ENCODE measurements at places on chromosomes 6 and 20. TPM values are rescaled to one million over a fixed set of nuclear protein-coding genes. Genes with fewer than 3 reads are reported as not detected.

- no peak for DNase-seq
Observed at GRCh38 chr6:75600768-75601167, 912 bp upstream of the SENP6 start.

GRCh38 chr6:163183806-163184205 is 230.7 kb upstream of the QKI start:
- DNase-seq = no peak

- DNase-seq = no peak
Observed at GRCh38 chr6:83914953-83915352, 55.5 kb downstream of the CYB5R4 start.

DNA sequence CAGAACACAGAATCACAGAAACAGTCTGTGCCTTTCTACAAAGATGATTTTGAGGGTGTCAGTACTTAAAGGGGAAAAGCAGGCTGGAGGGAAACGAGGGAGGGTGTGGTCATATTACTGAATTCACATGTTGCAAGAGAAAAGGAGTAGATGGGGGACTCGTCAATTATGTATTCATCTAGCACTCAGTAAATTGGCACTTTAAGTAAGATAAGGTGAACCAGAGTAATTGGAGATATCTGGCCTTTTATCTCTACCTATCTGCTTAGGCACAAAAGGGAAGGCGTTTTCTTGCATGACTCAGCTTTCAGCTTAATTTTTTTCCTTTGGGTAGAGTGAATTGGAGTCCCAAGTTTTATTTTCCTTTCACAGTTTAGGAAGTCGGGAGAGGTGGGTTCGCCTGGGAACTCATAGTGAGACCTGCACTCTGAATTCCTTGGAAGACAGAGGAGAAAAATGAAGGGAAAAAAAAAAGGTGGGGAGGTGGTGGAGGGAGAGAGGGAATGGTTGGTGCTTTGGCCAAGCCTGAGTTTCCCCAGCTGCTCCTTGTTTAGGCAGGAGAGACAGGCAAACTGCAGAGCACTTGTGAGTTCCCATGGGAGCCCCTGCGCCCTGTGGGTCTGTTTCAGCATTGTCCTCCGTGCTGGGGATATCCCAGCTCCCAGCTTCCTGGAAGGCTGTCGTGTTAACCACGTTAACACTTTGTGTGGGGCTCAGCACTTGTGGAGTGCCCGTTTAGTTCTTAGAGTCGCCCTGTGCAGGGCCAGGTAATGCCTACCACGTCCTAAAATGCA is 19.7 kb upstream of the GTSF1L start:
- no peak for DNase-seq

DNA sequence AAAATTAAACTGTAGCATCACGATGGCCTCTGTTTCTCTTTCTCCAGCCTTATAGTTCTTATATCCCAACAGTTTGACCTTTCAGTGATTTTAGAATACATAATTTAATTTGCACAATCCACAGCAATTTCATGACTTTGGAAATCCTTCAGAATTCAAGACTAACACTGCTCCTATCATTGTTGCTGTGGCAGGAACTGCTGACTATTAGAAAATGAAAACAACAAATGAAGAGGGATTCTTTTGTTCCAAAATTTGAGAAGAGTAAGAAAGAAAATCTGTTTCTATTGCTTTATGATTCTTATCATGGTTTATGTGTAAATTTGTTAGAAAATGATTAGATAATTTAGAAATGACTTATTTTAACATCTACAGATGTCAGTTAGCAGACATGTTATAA is 604.0 kb upstream of the ADGRB3 start:
- DNase-seq = no peak

DNA sequence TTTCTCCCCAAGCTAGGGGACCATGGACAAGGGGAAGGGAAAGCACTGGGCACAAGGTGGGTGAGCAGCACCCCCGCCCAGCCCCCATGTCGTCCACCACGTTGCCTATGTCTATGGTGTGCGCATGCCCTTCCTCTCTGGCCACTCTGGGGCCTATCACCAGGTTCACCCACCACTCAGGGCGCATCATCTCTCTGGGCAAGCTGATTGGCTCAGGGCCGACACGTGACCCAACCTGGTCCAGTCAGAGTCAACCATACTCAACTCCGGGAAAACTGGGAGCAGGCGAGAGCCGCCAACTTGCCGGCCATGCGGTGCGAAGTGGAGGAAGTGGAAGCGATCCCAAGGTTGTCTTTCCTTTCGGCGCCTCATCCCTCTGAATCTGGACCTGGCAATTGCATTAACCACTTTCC is 25.9 kb downstream of the ACSS1 start:
- DNase-seq = no peak

DNA sequence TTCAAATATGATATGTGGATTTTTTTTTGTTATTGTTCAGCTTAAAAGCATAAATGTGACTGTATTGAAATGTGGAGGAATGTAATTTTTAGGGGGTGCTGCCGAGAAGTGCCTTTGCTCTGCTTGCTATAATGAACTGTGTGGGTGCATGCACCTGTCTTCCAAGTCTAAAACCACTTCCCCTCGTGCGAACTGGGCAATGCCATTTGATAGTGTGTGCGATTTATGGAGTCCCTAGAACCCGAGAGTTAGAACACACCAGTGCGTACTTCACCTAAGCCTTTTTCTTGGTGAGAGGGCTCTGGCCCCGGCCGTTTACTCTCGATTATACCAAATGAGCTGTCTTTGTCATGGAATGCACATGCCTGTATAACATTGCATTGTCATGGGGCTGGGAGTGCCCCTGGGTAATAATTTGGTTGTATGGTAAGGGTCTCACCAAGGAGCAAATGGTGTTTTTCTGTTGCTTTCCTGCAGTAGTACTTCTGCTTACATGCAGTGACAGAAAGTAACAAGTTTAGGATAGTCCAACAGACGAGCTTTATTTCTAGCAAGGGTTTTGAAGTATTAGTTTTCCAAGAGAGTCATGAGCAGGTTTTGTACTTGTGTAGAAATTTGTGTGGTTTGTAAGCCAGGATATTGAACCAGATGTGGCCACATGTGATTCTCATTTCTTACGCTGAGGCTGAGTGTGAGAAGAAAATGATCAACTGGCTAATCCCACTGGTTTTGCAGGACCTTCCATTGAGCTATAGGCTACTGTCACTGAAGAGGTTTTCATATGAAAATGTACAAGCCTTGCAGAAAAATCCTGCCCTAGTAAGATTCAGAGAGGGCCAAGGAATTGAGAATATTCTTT is 172.4 kb downstream of the DTNBP1 start:
- no peak for DNase-seq

Gene OOEP
- total RNA-seq = 0.58 TPM

DNA sequence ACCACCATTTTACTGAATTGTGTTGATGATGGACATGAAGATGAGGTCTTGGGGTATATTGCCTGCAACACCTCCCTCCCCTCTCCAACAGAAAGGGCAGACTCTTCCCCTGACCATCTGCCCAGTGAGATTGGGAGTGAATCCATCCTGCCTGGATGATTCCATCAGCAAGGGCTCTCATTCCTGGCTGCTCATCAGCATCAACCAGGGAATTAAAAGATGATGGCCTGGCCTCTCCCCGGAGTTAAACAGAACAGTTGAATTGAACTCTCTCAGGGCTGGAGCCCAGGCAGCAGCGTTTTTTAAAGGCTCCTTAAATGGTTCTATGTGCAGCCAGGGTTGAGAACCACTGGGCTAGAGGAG is 14.6 kb upstream of the MRPS18A start:
- no peak for DNase-seq

- no peak for DNase-seq
Observed at GRCh38 chr6:86193821-86194220, 551.1 kb upstream of the SYNCRIP start.
